Fibroblast of skin of right biceps (primary cell): ENCODE measurements at places on chromosomes 4 and X.
A peak's percentile ranks its signal among the peaks of the same experiment; 100 is the strongest.

DNA sequence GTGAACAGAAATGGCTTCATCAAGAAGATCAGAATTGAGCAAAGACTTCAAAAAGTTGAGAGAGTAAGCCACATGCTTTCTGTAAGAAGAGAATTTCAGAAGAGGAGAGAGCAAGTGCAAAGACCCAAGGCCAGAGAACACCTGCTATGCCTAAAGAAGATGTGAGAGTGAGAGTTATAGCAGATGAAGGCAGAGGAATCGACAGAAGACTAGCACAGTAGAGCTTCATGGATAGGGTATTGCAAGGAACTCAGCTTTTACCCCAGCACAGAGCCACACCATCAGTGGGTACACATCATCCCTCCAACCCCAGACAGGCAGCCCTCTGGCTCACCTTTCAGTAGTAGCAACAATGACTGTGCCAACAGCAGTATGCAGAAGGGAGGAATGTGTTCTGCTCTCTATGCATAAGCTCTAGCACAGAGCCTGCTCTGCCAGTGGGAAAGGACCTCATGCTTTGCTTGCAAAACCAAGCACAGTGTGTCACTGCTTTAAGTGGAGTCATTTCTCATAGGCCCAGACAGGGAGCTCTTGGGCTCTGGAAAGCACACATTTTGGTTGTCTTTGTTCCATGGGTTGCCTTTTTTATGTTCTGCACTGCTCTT, 318.6 kb downstream of the NAF1 start:
- no peak for DNase-seq

DNA sequence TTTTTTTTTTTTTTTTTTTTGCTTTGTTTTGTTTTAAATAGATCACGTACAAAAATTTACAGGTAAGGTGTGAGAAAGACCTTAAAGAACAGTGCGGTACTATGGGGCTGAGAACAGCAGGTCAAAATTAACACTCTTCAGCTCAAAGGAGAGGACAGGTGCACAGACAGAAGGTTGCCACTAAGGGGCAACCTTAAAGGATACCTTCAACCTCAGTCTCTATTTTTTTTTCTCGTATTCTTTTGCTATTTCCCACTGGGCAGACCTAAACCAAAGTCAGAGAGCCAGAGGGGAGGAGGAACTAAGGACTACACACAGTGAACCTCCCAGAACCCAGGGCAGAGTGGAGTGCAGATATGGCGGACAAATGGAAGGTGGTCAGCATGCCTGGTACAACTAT, 1984.3 kb upstream of the IGFBP7 start:
- no peak for DNase-seq

GRCh38 chr4:94378047-94378446, 35.4 kb upstream of the HPGDS start:
- no peak for DNase-seq

GRCh38 chr4:77990904-77991358, 66.2 kb upstream of the FRAS1 start:
- DNase-seq: no peak

- DNase-seq: no peak
Observed at GRCh38 chr4:165101641-165102040, 11.0 kb downstream of the TMEM192 start.

DNA sequence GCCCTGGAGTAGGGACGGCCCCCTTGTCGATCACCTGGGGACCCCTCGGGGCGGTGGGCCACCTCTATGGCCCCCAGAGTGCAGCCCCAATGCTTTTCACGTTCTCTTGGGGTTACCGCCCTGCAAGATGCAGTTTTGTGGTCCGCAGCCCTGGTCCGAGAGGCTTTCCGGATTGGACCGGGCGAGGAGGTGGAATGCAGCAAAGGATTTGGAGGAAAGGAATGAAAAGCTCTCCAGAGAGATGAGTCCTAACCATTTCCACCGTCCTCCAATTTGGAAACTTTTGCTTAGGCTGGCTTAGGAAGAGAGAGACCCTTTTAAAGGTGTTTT, 601 bp downstream of the SLC25A43 start:
- peak; percentile 43 for DNase-seq

- no peak for DNase-seq
Observed at GRCh38 chrX:70141373-70141772, 8.1 kb downstream of the IGBP1 start.

DNA sequence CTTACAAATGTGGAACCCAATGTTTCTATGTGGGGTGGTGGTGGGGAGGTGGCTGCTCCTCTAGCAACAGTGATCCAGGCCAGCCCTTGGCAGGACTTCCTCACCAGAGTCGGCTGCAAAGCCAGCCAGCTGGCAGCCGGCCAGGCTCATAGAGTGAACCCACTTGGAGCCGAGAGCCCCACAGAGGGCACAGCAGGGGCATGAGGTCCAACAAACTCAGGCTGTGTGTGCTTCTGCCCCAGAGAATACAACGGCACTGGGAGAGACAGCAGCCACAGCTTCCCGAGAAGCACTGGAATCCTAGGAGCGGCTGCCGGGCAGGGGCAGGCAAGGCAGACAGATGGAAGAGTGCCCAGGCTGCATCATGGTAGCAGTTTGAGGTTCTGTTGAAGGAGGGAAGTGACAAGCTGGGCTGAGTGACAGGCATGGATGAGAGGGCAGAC, 23.5 kb upstream of the SOWAHD start:
- DNase-seq: no peak

- DNase-seq: peak; percentile 26
Observed at GRCh38 chr4:135382280-135382959, 1180.8 kb upstream of the PABPC4L start.

DNA sequence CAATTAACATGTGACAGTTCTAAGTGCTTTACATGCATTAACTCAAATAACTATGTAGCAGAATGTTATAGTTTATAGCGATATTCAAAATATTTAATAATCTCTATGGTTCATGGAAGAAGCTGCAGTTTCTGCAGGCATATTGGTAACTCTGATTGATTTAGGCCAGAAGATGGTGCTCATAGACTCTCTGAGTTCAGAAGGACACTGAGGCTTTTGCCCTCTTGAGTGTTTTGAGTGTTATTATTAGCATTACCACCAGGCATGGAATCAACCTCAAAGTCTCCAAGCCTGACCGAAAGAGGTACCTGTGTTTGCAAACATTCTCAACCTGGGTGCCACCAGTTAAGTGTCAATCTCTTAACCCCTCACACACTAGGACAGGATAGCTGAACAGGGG, 792.3 kb upstream of the PCDH7 start:
- no peak for DNase-seq

DNA sequence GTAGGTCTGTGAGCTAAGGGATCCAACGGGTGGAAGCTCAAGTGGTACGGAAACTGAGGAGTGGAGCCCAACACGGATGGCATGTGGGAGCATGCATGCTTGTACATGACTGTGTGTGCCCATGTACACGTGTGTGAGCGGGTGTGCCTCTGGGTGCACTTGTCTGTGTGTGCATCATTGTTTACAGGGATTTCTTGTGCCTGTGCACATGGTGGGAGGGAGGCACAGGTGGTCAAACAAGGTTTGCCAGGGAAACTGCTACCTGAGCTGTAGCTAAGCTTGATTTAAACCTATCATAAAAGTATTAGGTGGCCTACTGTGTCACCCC, 122.5 kb upstream of the MAMLD1 start:
- no peak for DNase-seq

- no peak for DNase-seq
Observed at GRCh38 chr4:1619151-1619672, 64.9 kb downstream of the FAM53A start.

DNA sequence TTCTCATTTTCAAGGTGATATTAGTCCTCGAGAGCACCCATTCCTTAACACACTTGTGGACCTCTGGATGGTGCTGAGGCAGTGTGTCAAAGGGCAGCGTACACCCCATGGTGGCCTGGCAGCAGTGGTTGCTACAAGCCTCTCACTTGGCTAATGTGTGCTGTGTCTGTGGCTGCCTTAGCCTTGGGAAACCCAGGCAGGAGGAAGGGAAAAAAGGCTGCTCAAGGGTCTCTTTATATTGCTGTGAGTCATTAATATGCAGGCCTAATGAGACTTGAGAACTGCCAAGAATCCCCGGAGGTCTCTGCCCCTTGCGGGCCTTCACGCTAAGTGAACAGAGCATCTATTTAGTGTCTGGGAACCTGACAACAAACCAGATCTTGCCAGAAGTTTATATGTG, 7.0 kb downstream of the PCDH10 start:
- no peak for DNase-seq

DNA sequence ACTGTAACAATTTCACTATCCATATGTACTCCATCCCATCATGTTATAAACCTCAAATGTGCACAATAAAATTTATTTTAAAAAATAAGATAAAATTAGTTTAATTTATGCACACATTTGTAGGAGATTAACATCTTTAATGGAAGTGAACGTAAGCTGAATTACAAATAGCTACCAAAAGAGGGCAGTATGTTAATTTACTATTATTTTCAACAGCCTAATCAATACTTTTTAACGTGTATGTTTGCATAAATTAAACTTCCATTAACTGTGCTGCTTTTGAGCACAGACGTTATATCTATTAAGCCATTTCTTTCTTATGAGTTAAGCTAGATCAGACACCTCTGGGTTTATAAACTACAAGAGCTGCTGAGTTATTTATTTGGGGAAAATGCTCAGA, 56.5 kb upstream of the PHKA2 start:
- no peak for DNase-seq

DNA sequence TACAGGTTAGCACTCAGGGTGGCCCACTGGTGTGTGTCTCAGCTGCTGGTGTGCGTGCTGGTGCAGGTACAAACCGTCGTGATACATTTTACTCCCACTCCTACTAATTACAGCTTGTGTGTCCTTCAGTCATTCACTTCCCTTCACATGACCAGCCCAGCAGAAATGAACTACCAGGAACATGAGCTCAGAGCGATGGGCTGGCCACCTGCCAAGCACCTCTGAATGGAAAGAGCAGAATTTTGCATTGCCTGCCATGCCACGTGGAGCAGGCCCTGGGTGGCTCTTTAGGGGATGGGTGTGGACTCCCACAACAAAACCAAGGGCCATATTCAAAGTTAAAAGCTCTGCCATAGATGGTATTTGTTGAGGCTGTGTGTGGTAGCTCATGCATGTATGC, 58.9 kb upstream of the PGM2 start:
- peak; percentile 53 for DNase-seq

GRCh38 chr4:70594196-70594595, 2.1 kb downstream of the AMBN start:
- no peak for DNase-seq

- peak; percentile 18 for DNase-seq
Observed at GRCh38 chr4:121050300-121050699, 22.0 kb downstream of the NDNF start.

DNA sequence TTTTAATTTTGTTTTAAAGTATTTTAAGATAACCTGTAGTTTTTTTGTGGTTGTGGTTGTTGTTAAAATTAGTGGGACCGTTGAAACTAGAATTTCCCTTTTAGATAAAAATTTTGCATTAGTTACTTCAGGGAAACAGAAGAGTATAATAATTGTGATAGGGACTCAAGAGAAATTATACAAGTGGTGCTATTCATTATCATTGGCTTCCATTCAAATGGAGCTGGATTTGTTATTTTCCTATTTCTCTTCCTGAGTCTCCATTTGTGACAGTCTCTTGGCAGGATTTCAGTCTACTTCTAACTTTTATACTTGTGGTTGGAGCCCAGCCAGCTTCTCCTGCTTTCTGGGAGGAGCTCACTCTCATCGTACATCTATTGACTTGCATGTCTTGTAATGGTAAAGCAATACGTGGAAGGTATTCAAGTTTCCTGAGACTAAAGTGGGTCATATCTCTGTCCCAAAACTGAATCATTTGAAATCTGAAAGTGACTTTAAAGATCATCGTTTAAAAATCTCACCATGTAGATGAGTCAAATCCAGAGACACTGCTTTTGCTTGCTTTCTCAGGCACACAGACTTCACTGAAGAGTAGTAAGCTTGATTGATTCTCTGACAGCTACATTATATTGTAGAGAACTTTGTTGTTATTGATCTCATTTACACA, 155.8 kb downstream of the RPA4 start:
- DNase-seq: peak; percentile 57

DNA sequence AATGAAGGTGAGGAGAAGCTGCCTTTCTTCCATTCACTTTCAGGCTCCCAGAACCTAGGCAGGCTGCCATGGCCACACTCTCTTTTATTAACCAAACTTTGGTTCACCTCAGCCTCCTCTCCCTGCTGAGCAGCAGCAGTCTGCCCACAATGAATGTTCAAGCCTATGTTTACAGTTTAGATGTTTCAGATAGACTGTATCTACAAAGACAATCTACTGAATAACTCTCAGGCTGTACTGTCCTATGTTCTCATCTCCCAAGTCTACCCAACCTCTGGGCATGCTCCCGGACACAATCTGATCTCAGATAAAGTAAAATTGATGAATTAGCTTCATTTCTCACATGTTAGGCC, 59.2 kb upstream of the TMEM164 start:
- DNase-seq: no peak

DNA sequence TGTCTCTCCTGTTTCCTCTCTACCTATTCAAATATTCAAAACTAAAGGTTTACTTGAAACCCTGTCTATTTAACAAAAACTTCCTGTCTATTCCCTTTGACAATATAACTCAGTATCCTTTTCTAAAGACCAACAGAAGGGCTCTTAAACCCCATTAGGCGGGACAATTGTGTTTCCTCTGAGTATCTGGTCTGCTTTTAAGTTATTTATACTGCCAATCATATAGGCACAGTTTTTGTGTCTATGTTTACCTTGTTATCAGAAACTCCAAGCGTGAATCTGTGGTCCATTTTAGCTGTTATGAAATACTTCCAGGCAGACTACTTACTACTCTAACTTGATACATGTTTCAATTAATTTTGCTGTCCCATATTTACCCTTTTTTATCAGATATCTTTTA, 350.0 kb upstream of the CTSO start:
- DNase-seq: no peak

GRCh38 chr4:9924750-9925149, 96.5 kb downstream of the SLC2A9 start:
- peak; percentile 30 for DNase-seq

- no peak for DNase-seq
Observed at GRCh38 chr4:66852843-66853242, 692.5 kb downstream of the CENPC start.

DNA sequence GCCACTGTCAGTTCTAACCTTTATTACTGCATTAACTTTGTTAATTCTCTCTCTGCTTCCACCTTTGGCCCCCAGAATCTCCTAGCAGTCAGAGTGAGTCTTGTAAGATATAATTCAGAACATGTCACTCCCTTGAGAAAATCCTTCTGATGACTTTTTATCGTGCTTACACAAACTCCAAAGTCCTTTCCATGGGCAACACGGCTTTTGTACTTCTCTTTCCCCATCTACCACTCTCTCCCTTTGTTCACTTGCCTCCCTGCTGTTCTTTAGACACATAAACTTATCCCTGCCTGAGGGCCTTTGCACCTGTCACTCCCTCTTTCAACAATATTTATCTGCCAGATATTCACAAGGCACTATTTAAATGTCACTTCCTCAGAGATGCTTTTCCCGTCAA, 64.8 kb downstream of the MAOB start:
- DNase-seq: no peak

DNA sequence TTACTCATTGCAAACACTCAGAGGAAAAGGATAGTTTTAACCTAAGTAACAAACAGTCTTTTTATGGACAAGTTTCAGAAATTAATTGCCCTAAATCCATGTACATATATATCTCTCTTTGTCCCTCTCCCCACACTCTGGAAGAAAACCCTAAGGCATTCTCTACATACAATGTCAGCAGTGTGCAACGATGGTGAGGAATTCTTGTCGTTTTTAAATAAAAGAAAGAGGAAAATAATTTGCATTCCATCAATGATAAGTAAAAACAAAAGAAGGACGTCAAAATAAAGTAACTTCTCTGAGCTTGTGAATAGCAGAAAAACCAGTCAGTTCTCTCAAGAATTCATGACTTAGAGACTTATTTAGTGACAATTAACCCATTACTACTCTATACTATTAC, 550.5 kb upstream of the DIPK2B start:
- DNase-seq: no peak
